H7 (cell line): ENCODE measurements at places on chromosomes 1 and 21. TPM values are rescaled to one million over a fixed set of nuclear protein-coding genes. Genes with fewer than 3 reads are reported as not detected.

The CREB3L4 gene
- 58.2 and 81.2 TPM in 2 replicates for total RNA-seq

The LRRC52 gene
- total RNA-seq, result not detected in 2 replicates

The TMEM51 gene
- total RNA-seq, result 9.8 and 11.9 TPM in 2 replicates

The RGS13 gene
- not detected in 2 replicates for total RNA-seq

The LRRC53 gene
- not detected in 2 replicates for total RNA-seq

The NES gene
- total RNA-seq, result 220 and 231 TPM in 2 replicates

The TADA1 gene
- 30.7 and 39.4 TPM in 2 replicates for total RNA-seq
